ENCODE measurements at places on chromosomes 16 and 17. TPM values are rescaled to one million over a fixed set of nuclear protein-coding genes. Genes with fewer than 3 reads are reported as not detected.

Gene ZNF213
- polyA plus RNA-seq = 1.9 TPM

Gene MAP3K14
- 5.9 TPM for polyA plus RNA-seq

Gene KRTAP17-1
- polyA plus RNA-seq = not detected

Gene EFCAB13
- 2.3 TPM for polyA plus RNA-seq

Gene RNF43
- polyA plus RNA-seq = not detected

All from CD4-positive, CD25-positive, alpha-beta regulatory T cell (primary cell).